ENCODE measurements at places on chromosomes 2 and 18. TPM values are rescaled to one million over a fixed set of nuclear protein-coding genes. Genes with fewer than 3 reads are reported as not detected.

Gene SLC9A4
- total RNA-seq, result 0.34 TPM

Gene RMC1
- total RNA-seq, result 33.5 TPM

Gene AMER3
- 0.42 TPM for total RNA-seq

Gene TCF7L1
- 3.9 TPM for total RNA-seq

Gene CAPN14
- 0.09 TPM for total RNA-seq

Gene UPP2
- not detected for total RNA-seq

Gene KLHL14
- not detected for total RNA-seq

Gene SPDYA
- total RNA-seq, result 1.6 TPM

Gene ARHGEF4
- 3.0 TPM for total RNA-seq

Gene PLCD4
- total RNA-seq, result 1.0 TPM

Gene DLGAP1
- total RNA-seq, result 0.95 TPM

Gene GAD1
- total RNA-seq, result 0.31 TPM

Gene ADGRF3
- 0.49 TPM for total RNA-seq

Gene ARHGAP15
- 2.2 TPM for total RNA-seq

Gene DPP10
- total RNA-seq, result 6.1 TPM

Gene STARD6
- not detected for total RNA-seq

Gene POTEI
- total RNA-seq, result 0.08 TPM

Gene SLC4A3
- total RNA-seq, result 1.2 TPM

Gene RMND5A
- 77.8 TPM for total RNA-seq

Gene ABHD3
- total RNA-seq, result 131 TPM

Gene IL36RN
- total RNA-seq, result not detected

Gene ABCG5
- 0.14 TPM for total RNA-seq

Gene DNAH6
- 1.3 TPM for total RNA-seq

Gene ANKRD30B
- 0.24 TPM for total RNA-seq

Gene RAB27B
- total RNA-seq, result 9.7 TPM

Gene CPO
- not detected for total RNA-seq

Gene HNRNPLL
- 45.8 TPM for total RNA-seq

Gene ABHD1
- 0.34 TPM for total RNA-seq

Gene REG1B
- 4.6 TPM for total RNA-seq

Gene SNTG2
- total RNA-seq, result 2.0 TPM

Gene SPP2
- not detected for total RNA-seq

Gene PIAS2
- total RNA-seq, result 33.1 TPM

Gene PMAIP1
- total RNA-seq, result 1.8 TPM

Gene LBX2
- 1.7 TPM for total RNA-seq

Gene C1GALT1C1L
- 0.36 TPM for total RNA-seq

Gene LIPG
- total RNA-seq, result 39.0 TPM

Gene FAM237A
- not detected for total RNA-seq

Gene ZNF804A
- 0.06 TPM for total RNA-seq

Gene WNT10A
- total RNA-seq, result 0.31 TPM

Gene GALNT13
- total RNA-seq, result 0.50 TPM

Gene TUBA3E
- not detected for total RNA-seq

Gene EMILIN2
- total RNA-seq, result 16.3 TPM

Gene IL1B
- 4.2 TPM for total RNA-seq

Gene DPP4
- 30.1 TPM for total RNA-seq

Gene SULT1C4
- 1.2 TPM for total RNA-seq

Gene ABCA12
- 0.06 TPM for total RNA-seq

Data from left colon (tissue), 2 donors.